ENCODE measurements at places on chromosomes 4 and X. TPM values are rescaled to one million over a fixed set of nuclear protein-coding genes. Genes with fewer than 3 reads are reported as not detected.
A peak's percentile ranks its signal among the peaks of the same experiment; 100 is the strongest.

GRCh38 chr4:78525559-78525958 is 26.0 kb upstream of the ANXA3 start:
- no peak for DNase-seq

The CXorf38 gene
- 26.0 TPM for total RNA-seq

The CPZ gene
- total RNA-seq = not detected

The GYPB gene
- not detected for total RNA-seq

- no peak for DNase-seq
Measured at GRCh38 chrX:75893281-75893680, 108.2 kb upstream of the MAGEE2 start.

The SCML2 gene
- total RNA-seq = 0.22 TPM

GRCh38 chr4:42568610-42569207 is 88.2 kb downstream of the ATP8A1 start:
- DNase-seq = peak; percentile 79

DNA sequence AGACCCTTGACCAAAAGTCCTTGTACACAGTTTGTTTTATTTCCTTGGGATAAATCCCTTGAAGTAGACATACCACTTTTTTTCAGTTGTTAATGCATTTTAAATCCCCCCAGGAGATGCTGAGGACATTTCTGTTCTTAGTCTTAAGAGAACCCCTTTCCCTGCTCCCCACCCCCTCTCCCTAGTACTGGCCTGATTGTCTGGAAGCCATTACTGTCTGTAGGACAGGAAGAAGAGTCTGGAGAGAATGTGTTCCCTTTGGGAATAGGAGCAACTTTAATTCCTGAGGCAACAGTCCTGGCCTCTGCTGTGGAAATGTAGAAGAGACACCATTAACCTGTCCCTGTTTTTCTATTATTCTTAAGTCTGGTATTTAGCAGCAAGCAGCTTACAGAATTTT is 52.3 kb upstream of the TMEM131L start:
- DNase-seq = no peak

GRCh38 chrX:41705680-41706374 is 17.1 kb downstream of the GPR34 start:
- DNase-seq = no peak

DNA sequence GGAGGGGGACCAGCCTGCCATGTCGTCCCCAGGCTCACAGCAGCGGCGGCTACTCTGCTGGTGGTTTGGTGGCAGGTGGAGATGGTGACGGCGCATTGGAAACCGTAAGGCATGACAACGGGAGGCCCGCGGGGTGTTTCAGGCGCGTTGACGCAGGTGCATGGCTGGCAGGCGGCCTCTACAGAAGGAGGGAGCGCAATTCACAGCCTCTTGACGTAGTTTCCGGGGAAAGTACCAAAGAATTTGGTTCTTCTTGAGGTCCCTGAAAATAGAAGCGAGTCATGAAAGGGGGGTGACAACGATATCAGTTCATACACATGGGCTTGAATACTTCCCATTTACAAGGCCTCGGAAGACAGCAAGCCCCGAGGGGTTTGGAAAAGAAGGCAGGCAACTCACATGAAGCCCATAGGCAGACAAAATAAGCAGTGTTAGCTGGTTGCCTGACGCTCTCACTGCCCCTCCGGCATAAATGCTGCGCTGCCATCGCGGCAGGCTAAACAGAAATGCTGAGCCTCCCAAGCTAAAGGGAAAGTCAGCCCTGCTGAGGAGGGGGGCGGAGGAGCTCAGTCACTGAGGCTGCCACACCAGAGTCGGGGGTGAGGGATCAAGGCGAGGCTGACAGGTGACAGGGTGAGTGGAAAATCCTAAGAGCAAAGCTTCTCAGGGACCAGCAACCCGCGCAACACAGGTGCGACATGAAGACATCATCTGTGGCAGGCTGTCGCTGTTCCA is 52.3 kb upstream of the PDLIM3 start:
- DNase-seq = peak; percentile 55

- DNase-seq = no peak
Measured at GRCh38 chr4:18860836-18861530, 839.4 kb upstream of the LCORL start.

DNA sequence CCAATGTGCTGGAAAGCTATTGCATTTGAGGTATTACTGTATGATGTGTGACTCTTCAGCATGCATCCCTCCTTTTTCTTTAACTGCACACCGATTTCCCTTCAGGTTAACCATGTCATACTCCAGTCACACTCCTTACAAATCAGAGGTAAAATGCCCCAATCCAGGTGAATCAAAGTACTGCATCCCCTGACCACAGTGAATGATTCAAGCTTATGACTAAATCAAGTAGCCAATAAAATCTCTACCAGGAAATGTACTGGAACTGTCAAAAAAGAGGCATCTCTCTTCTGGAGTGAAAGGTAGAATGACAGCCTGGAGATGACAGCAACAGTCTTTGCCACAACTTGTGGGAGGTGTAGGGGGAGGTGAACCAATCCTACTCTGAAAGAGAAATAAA is 10.4 kb downstream of the ADAMTS3 start:
- DNase-seq = no peak

DNA sequence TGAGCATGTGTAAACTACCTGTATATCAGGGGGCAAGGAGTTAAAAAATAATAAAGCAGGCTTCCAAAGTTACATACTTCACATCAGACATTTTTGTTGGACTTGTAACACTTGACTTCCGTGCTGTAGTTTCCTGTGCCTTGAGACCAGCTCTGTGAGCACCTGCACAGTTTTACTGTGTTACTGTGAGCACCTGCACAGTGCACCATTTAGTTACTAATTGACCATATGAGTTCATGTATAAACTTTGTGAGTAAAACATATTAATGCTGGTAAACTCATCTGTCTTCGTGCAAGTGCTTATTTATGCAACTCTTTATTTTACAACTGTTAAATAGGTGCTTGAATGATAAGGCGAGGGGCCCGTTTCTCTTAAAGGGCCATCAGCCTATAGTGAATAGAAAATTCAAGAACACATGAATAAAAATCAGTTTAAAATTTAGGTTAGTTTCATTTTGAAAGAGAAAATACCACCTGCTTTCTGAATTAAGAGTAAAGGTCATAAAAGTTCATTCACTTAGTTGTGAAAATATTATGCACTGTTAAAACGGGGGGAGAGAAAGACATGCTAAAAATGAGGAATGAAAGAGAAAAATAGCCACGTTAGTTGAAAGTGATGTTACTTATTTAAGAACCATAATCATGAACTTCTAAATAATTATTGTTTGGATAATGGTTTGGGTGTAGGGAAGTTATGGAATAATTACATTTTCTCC is 42.4 kb downstream of the USP9X start:
- DNase-seq = no peak

The RHOH gene
- 645 TPM for total RNA-seq

DNA sequence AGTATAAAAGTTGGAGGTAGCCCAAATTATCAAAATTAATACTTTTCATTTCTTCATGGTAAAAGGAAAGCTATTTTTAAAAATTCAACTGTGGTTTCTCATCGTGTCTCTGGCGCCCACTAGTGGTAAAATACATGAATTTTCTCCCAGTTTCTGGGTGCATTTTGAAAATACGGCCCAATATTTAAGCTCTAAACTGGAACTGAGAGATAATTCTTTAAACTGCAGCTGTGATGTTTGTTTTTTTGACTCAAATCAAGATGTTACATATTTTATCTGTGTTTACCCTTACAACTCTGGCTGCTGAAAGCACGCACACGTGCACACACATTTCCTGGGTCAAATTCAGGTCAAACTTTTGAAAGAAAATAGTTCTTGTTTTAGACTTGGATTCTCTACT is 123.9 kb upstream of the ACSL4 start:
- DNase-seq = peak; percentile 44

- no peak for DNase-seq
Measured at GRCh38 chr4:99404595-99405287, 30.4 kb downstream of the ADH7 start.

DNA sequence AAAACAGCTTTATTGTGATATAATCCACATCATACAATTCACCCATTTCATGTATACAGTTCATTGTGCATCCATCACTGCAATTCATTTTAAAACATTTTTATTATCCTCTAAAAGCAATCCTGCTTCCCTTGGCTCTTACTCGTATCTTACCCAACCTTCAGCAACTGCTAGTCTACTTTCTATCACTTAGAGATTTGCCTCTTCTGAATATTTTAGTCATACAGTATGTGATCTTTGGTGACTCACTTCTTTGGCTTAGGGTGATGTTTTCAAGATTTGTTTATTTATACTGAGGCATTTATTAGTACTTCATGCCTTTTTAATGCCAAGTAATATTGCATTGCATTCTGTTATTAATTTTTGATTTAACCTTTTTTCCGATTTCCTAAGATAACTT is 15.0 kb upstream of the MSMO1 start:
- DNase-seq = no peak

DNA sequence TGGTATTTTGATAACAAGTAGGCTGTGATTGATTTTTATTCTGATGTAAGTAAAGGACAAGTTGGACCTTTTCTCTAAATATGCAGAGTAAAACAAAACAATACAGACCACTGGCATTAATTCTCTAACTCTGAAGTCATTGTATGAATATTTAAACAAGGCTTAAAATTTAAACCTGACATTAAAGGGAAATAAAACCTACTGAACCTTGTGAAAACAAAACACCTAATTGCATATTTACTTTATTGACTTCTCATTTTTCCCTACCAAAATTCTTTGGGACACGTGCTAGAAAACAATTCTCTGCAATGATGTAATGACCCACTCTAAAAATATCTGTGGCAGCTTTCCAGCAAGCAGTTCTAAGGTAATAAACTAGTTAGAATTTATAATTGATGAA is 369.7 kb upstream of the TRAM1L1 start:
- no peak for DNase-seq

DNA sequence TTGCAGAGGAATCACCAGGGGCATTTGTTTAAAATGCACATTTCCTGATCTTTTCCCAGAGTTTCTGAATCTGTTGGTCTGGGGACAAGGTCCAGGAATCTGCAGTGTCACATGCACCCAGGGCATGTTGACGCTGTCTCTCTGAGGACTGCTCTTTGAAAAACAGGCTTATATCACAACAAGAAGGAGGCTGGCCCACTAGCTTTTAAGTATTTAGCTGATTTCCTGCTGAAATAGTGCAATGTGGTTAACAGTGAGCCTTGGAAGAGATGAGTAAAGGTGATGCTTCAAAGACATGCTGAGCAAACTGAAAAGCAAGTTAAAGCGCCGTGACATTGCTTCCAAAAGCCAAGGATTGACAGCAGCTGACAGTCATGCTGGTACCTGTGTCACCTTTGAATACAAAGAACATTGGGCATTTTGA is 18.6 kb upstream of the SEPSECS start:
- DNase-seq = peak; percentile 46

The SSX2B gene
- total RNA-seq = not detected

The RP2 gene
- 7.2 TPM for total RNA-seq

GRCh38 chr4:128320656-128321055 is 33.0 kb upstream of the PGRMC2 start:
- DNase-seq = no peak

GRCh38 chrX:129790808-129791207 is 11.1 kb downstream of the SASH3 start:
- no peak for DNase-seq

The MAGEE1 gene
- 5.9 TPM for total RNA-seq

GRCh38 chr4:80875642-80876041 is 154.9 kb upstream of the BMP3 start:
- no peak for DNase-seq

The DMP1 gene
- not detected for total RNA-seq

The SPANXN3 gene
- total RNA-seq = not detected

The PRSS12 gene
- not detected for total RNA-seq

DNA sequence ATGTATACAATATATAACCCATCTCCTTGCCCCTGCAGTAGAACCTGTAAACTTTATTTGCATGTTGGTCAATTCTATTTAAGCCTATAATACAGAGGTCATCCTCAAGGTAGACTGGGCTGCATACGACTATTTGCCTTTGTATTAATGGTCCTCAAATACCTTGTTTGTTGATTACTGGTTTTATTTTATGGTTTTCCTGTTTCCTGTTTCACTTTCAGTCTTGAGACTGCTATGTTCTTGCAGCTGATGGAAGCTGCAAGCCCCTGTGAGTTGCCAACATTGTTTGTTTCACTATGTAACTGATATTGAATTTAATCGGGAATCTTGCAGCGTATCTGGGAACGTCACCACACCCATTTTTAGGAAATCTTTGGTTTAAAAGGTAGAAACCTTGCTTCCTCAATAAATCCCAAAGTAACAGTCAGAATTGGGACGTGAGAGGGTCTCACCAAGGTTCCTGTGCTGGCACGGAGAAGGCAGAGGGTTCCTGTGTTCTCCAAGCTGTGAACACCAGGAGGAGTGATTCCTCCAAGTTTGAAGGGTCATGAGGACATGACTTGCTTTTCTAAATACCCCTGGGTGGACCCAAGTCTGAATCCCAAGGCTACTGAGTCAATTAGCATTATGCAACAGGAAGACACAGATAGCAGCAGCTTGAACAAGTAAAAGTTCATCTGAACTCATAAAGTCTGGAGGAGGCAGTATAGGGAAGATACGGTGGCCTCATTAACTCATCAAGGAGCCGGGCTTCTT is 110.6 kb upstream of the PNPLA4 start:
- DNase-seq = no peak

DNA sequence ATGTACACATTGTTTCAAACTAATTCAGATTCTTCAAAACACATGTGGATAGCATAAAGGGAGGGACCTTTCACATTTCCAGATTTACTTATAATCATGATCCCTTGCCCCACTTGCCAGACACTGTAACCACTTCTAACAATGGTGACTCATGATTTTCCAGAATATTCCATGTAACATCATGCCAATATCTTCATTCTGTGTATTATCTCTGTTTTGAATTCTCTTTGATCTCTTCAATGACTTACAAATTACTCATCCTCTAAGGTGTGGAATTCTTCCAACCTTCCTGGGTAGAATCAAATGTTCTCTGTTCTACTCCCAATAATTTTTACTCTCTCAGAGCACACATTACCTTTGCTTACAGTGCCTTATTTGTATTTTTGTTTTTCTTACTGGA is 517.1 kb downstream of the PCDH7 start:
- DNase-seq = no peak

GRCh38 chr4:168942985-168943384 is 67.1 kb downstream of the CBR4 start:
- DNase-seq = no peak

- no peak for DNase-seq
Measured at GRCh38 chr4:18021470-18021719, 160 bp downstream of the LCORL start.

- DNase-seq = no peak
Measured at GRCh38 chr4:78710536-78710935, 65.6 kb upstream of the BMP2K start.

DNA sequence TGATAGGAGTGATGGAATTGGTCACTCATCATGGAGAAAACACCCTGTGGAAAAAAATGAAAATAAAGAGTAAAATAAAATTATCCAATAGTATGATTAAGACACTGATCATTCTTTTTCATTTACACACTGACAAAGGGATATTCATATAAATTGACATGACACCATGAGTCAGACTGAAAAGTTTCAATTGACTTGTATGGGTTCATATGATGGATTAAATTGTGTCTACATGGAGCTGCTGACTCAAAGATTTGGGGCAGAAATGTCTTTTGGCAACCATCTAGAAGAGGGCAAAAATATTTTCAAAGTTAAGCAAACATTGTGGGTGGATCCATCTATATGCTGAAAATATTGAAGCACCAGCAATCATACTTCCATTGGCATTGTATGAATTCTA is 153.4 kb upstream of the PPP3CA start:
- DNase-seq = no peak

- no peak for DNase-seq
Measured at GRCh38 chrX:53249408-53250042, 24.5 kb upstream of the KDM5C start.

All from CD4-positive, CD25-positive, alpha-beta regulatory T cell (primary cell).